ENCODE measurements at places on chromosomes 2 and 18.
A peak's percentile ranks its signal among the peaks of the same experiment; 100 is the strongest.

DNA sequence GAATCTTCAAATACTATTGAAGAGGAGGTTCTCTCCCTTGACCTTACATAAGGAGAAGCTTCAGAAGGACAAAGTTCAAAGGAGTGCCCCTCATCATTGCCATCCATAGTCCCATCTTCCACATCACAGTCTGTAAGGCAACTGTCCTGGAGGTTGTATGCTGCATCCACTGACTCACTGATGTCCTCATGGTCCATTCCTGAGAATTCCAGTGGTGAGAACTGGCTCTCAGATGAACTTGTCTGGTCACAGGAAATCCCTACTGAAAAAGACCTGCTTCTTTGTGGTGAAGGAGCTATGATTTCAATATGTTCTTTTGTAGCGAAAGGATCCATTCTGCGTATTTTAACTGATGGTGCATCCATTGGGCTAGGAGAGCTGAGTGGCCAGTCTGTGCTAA is 52.2 kb downstream of the EIF2AK3 start:
- no peak for DNase-seq

DNA sequence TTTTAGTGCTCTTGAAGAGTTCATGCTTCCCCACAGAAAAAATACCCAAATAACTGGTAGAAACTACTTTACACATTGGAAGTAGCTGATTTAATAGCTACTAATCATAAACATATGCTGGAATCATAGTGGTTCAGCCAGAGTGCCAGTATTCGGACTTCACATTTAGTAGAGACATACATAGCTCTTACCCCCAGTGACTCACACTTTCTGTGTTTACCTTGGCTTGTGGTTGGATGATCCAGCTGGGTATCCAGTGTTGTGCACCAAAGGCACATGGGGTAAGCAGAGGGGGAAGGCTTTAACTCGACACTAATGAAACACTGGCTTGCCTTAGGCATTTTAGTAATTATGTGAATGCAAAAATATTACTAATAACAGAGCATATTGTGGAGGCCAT is 18.1 kb downstream of the ARHGAP28 start:
- peak; percentile 86 for DNase-seq

GRCh38 chr2:183605440-183605839 is 481.2 kb downstream of the NUP35 start:
- DNase-seq = no peak

DNA sequence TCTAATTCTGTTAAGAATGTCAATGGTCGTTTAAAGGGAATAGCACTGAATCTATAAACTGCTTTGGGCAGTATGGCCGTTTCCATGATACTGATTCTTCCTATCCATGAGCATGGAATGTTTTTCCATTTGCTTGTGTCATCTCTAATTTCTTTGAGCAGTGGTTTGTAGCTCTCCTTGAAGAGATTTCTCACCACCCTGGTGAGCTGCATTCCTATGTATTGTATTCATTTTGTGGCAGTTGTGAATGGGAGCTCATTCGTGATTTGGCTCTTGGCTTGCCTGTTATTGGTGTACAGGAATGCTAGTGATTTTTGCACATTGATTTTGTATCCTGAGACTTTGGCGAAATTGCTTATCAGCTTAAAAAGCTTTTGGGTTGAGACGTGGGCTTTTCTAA is 38.3 kb upstream of the WDR75 start:
- peak; percentile 81 for DNase-seq

DNA sequence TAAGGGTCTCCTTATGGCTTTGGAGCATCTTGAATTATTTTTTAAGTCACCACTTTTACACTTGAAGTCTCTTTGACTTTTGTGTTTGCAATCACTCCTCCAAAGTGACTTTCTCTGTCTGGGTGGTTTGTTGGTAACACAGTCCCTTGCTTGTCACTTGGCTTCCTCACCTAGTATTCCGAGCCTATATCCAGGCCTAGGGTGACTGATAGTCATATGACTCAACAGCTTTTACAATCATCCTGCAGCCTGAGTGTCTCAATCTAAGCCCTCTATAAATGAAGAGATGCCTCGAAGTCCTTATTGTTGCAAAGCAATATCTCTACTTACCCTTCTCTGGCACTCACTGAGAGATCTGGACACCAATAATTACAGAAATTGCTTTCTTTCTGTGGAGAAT is 53.9 kb upstream of the SETBP1 start:
- no peak for DNase-seq

DNA sequence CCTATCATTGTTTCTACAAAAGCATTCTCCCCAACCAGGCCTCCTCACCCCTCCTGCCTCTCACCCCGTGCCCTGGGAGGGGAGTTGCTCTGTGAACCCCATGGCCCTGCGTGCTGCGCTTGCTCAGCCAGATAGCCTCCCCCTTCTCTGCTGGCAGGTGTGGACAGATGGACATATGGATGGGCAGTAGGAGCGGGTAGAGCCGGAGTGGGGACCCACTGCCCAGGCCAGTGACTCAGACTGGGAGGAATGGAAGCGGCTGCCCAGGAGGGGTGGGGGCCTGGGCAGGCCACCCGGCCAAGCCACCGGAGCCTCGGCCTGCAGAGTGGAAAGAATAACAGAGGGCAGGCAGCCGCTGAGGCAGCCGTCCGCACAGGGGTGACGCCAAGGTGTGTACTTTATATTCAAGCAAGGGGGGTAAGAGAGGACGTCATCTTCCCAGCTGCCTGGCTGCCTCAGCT is 8.7 kb downstream of the CYP26B1 start:
- DNase-seq = no peak

GRCh38 chr18:60663060-60663989 is 290.8 kb upstream of the MC4R start:
- no peak for DNase-seq

GRCh38 chr2:234768608-234769196 is 183.1 kb upstream of the SH3BP4 start:
- no peak for DNase-seq

- no peak for DNase-seq
These were observed 303.9 kb downstream of the CPS1 start for GRCh38 chr2:210860276-210860675.

- no peak for DNase-seq
These were observed 40.7 kb downstream of the DCDC2C start for GRCh38 chr2:3743951-3744555.

DNA sequence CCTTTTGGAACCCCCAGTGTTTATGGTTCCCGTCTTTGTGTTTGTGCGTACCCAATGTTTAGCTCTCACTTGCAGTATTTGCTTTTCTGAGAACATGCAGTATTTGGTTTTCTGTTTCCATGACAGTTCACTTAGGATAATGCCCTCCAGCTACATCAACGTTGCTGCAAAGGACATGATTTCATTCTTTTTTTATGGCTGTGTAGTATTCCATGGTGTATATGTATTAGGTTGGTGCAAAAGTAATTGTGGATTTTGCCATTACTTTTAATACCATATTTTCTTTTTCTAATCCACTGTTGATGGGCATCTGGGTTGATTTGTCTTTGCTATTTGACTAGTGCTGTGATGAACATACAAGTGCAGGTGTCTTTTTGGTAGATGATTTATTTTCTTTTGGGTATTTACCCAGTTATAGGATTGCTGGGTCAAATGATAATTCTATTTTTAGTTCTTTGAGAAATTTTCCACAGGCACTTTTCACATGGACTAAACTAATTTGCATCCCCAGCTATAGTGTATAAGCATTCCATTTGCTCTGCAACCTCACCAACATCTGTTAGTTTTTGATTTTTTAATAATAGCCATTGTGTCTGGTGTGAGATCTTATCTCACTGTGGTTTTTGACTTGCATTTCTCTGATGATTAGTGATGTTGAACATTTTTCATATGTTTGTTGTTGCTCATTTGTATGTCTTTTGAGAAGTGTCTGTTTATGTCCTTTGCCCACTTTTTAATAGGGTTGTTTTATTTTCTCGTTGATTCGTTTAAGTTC is 63.6 kb downstream of the CERS6 start:
- DNase-seq = no peak

DNA sequence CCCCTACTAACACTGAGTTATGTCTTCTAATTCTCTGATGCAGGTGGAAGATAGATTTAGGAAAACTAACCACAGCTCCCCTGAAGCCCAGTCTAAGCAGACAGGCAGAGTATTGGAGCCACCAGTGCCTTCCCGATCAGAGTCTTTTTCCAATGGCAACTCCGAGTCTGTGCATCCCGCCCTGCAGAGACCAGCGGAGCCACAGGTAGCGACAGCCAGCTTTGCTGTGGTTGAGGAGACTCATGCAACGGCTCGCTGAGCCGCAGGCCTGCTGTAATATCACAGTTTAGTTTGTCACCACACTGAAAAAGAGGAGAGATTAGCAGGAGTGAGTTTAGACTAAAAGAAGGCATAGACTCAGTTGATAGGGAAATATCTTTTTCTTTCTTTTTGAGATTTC is 131.0 kb upstream of the IL1R2 start:
- no peak for DNase-seq

DNA sequence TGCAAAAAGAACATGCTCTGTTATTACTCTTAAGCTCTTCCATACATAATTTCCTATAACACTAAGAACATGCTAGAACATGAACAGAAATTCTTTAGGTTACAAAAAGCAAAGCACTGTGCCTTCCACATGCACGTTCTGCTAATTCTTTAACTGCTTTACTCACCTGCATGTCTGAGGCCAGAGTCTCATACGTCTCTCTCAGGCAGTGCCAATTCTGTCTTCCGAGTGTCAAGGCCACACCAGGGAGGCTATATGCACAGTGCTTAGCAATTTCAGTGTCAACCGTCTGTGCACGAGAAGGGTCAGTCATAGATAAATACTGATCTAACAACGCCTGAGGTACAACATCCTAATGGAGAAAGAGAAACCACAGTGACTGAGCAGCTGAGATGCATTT is 55.1 kb downstream of the PPP4R1 start:
- no peak for DNase-seq

All from BJ (cell line).